Sigmoid colon (tissue), 7 donors: ENCODE measurements at places on chromosomes 2 and 18. TPM values are rescaled to one million over a fixed set of nuclear protein-coding genes. Genes with fewer than 3 reads are reported as not detected.

DNA sequence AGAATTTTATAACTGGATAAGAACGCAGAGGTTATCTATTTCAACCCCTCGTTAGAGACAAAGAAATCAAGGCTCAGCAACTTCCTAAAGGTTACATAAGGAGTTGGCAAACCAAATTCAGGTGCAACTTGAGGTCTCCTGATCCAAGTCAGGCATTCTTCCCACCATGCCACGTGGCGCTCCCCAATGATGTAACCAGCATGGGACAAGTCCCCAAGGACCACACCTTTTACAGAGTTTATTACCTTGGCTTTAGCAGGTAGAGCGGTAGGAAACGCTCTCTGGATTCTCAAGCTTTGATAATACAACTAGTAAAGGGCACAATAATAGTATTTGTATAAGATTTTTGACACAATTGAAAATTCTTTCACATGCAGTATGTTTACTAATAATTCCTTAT is 26.7 kb upstream of the MBOAT2 start:
- no peak overlapping the region for H3K27ac ChIP-seq
- no peak for DNase-seq
- no peaks in the 10 kb centered on the region for H3K4me1 ChIP-seq
- H3K4me3 ChIP-seq: no peak overlapping the region

DNA sequence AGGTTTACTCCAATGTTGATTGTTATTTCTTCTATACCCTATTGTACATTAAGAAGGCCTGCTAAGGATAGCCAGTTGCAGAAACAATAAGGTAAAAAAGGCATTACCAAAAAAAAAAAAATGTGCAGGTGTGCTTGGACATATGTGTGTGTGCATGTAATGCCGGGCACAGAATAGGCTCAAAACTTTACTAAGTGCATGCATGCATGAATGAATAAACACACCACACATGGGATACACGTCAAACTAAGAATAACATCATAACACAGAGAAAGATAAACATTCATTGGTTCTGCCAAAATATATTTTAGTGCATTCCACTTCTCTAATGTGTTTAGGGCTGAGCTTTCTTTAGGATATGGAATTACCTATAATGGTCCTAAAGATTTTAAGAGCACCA is 298.2 kb downstream of the TCF4 start:
- H3K27ac ChIP-seq: no peak overlapping the region
- no peaks in the 10 kb centered on the region for H3K36me3 ChIP-seq
- no peak for DNase-seq
- H3K27me3 ChIP-seq: no peaks in the 10 kb centered on the region
- H3K4me1 ChIP-seq: peaks cover 41% of the 10 kb centered on the region

DNA sequence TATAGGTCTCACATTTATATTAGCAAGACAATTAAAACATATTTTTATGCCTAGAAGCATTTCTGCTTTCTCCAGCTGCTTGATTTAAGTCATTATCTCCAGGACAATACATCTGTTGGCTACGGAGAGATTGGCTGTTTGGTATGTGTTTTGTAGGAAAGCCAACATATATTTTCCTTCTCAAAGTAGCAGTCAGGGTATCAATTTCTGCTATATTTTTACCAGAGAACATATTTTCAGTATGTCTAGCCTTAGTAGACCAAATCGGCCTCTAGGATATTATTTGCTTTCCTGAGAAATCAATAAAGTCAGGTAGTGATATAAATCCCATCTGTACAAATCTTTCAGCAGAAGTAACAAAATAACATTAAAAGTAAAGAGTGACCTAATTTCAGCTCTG is 150.0 kb upstream of the COL3A1 start:
- no peaks in the 10 kb centered on the region for H3K36me3 ChIP-seq
- no peak overlapping the region for H3K27ac ChIP-seq
- no peak for DNase-seq
- H3K4me3 ChIP-seq: no peak overlapping the region

DNA sequence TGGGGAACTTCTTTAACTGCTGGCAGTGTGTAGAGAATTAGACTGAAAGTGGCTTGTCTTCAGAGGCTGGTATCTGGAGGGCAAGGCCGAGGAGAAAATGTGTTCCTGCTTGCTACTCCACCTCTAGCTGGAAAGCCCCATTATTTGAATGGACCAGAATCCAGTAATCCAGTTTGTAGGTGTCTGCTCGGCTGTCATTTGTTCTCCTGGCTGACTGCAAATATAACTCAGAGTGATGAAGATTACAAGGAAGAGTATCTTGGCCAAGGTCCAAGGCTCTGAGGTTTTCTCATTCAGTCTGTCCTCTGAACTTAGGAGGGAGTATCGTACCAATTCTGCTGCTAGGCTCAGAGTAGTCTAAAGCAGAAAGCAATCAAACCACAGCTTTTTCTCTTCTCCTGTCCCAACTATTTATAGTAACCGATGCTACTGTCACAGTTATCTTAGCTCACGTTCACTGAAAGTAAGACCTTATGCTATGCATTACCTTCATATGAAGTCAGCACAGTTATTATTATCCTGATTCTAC is 228.6 kb downstream of the SETBP1 start:
- no peaks in the 10 kb centered on the region for H3K27me3 ChIP-seq
- H3K36me3 ChIP-seq: no peaks in the 10 kb centered on the region
- H3K27ac ChIP-seq: no peak overlapping the region

GRCh38 chr2:23734416-23734815 is 192.5 kb downstream of the ATAD2B start:
- no peaks in the 10 kb centered on the region for H3K4me1 ChIP-seq

DNA sequence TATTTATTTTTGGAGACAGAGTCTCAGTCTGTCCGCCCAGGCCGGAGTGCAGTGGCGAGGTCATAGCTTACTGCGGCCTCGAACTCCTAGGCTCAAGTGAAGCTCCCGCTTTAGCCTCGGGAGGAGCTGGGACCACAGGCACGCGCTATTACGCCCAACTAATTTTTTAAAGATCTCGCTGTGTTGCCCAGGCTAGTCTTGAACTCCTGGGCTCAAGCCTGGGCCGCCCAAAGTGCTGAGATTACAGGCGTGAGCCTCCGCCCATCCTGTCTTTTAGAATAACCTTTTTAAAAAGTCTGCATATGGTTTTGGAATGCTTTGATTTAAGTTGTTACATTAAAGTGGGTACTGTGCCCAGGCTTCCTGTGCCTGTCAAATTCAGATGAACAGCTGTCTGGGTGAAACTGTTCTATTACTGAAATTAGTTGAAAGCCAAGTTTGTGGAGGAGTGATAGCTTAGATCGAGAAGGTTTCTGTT is 944 bp downstream of the RAB3GAP1 start:
- H3K36me3 ChIP-seq: no peaks in the 10 kb centered on the region
- no peaks in the 10 kb centered on the region for H3K4me1 ChIP-seq
- no peaks in the 10 kb centered on the region for H3K27me3 ChIP-seq
- no peak for DNase-seq
- H3K27ac ChIP-seq: peak overlapping the region; percentile 91

- no peak for DNase-seq
- H3K27me3 ChIP-seq: no peaks in the 10 kb centered on the region
- H3K4me1 ChIP-seq: peaks cover 41% of the 10 kb centered on the region
- H3K4me3 ChIP-seq: no peak overlapping the region
- peaks cover 20% of the 10 kb centered on the region for H3K36me3 ChIP-seq
Observed at GRCh38 chr18:55268151-55268601, 308.9 kb upstream of the CCDC68 start.

DNA sequence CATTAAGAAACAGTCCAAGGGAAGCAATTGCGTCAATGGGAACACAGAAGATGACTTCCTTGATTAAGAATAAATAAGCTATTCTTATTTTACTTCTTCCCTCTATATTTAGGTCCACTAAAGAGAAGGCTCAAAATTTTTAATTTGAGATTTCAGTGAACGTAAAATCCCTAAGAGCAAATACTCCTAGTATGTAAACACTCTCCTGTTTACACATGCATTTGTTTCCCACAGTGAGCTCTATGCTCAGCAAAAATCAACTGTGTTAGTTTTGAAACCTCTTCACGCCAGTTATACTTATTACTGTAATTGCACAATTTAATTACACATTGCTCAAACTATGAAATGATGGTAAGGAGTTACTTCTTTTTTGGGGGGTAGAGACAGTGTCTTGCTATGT is 8.8 kb downstream of the SLC39A6 start:
- H3K27me3 ChIP-seq: no peaks in the 10 kb centered on the region
- H3K27ac ChIP-seq: no peak overlapping the region
- H3K36me3 ChIP-seq: peaks cover 7% of the 10 kb centered on the region
- H3K4me3 ChIP-seq: no peak overlapping the region
- H3K4me1 ChIP-seq: no peaks in the 10 kb centered on the region
- no peak for DNase-seq

DNA sequence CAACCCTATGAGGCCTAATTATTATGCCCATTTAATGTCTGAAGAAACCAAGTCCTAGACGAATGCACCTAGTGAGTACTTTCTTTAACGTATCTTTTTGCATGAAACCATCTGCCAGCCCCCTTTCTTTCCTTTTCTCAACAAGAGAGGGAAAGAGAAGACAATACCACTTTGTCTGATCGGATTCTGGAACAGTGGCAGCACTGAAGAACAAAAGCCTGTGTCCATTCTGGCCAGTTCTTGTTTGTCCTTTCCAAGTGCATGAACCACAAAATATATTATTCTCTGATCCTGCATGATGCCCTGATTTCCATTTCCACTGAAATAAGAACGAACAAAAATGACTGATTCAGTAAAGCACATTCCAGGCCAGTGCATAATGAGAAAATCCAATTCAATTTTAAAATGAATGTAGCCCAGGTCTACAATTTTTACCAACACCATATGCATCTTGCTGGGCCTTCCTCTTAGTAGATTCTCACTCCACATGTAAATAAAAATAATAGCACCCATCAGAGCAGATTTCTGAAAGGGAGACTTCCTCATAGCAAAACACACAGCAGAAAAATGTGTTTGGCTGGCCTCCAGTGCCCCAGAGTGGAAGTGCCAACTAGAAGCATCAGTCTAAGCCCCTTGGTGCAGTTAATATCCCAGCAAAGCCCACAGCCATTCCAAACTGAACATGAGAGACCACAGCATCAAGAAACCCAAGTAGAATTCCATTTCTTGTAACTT is 422.6 kb upstream of the ID2 start:
- no peaks in the 10 kb centered on the region for H3K27me3 ChIP-seq
- no peaks in the 10 kb centered on the region for H3K36me3 ChIP-seq
- no peak overlapping the region for H3K27ac ChIP-seq
- H3K4me3 ChIP-seq: no peak overlapping the region
- H3K4me1 ChIP-seq: no peaks in the 10 kb centered on the region

GRCh38 chr2:97673915-97674283 is 4.4 kb downstream of the C2orf92 start:
- H3K36me3 ChIP-seq: no peaks in the 10 kb centered on the region
- H3K27me3 ChIP-seq: no peaks in the 10 kb centered on the region
- no peaks in the 10 kb centered on the region for H3K4me1 ChIP-seq
- DNase-seq: no peak

DNA sequence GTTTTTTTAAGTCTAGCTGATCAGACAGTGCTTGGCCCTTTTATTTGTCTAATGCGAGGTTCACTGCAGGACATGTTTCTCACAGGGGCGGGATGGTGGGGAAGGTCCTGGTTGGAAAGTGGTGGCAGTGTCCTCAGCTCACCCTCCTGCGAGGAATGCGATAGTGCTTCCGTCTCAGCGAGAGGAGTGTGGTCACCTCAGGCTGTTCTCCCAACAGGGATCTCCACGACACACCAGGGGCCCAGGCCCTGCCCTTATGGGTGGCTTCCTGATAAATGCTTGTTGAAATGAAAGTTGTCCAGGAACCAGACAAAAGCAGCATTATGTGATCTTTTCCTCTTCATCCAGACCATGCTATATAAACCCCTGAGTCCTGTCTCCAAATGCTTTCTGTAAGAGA is 70.1 kb downstream of the BOLA3 start:
- H3K4me1 ChIP-seq: no peaks in the 10 kb centered on the region
- no peak overlapping the region for H3K27ac ChIP-seq
- peaks cover under 1% of the 10 kb centered on the region for H3K36me3 ChIP-seq
- DNase-seq: no peak
- no peaks in the 10 kb centered on the region for H3K27me3 ChIP-seq

- H3K36me3 ChIP-seq: no peaks in the 10 kb centered on the region
- no peak overlapping the region for H3K27ac ChIP-seq
- H3K4me1 ChIP-seq: no peaks in the 10 kb centered on the region
- no peak for DNase-seq
Observed at GRCh38 chr2:139045524-139045923, 265.3 kb upstream of the NXPH2 start.

DNA sequence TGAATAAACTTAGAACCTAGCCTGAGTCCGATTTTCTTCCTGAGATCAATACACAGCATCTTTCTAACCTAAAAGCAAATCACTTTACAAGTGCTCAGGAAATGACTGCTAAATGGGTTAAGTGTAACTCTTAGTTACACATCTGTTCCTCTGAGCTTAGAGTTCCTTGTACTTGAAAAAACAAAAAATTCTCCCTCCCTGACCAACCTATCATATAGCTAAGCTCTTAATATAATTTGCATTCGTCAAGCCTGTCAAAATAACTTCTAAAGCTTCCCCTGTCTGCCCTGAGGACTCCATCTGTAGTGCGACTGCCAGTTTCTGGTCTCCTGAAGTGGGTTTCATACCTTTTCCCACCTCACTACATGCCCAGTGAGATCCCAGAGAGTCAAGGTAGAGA is 190.4 kb downstream of the NCK2 start:
- DNase-seq: no peak
- no peaks in the 10 kb centered on the region for H3K27me3 ChIP-seq
- peak overlapping the region; percentile 12 for H3K27ac ChIP-seq
- H3K4me3 ChIP-seq: no peak overlapping the region
- H3K4me1 ChIP-seq: no peaks in the 10 kb centered on the region

GRCh38 chr2:175836361-175836760 is 165.7 kb downstream of the LNPK start:
- DNase-seq: no peak
- no peaks in the 10 kb centered on the region for H3K27me3 ChIP-seq
- peaks cover 17% of the 10 kb centered on the region for H3K4me1 ChIP-seq
- H3K36me3 ChIP-seq: no peaks in the 10 kb centered on the region
- H3K27ac ChIP-seq: peak overlapping the region; percentile 73

The TXNDC2 gene
- polyA plus RNA-seq: not detected

The VWC2L gene
- polyA plus RNA-seq: not detected

- peaks cover 51% of the 10 kb centered on the region for H3K4me1 ChIP-seq
- H3K4me3 ChIP-seq: peak overlapping the region; percentile 90
- no peaks in the 10 kb centered on the region for H3K27me3 ChIP-seq
- H3K27ac ChIP-seq: peak overlapping the region; percentile 90
Observed at GRCh38 chr2:99338029-99338585, 918 bp downstream of the EIF5B start.

The CACNB4 gene
- 0.23 TPM for polyA plus RNA-seq

DNA sequence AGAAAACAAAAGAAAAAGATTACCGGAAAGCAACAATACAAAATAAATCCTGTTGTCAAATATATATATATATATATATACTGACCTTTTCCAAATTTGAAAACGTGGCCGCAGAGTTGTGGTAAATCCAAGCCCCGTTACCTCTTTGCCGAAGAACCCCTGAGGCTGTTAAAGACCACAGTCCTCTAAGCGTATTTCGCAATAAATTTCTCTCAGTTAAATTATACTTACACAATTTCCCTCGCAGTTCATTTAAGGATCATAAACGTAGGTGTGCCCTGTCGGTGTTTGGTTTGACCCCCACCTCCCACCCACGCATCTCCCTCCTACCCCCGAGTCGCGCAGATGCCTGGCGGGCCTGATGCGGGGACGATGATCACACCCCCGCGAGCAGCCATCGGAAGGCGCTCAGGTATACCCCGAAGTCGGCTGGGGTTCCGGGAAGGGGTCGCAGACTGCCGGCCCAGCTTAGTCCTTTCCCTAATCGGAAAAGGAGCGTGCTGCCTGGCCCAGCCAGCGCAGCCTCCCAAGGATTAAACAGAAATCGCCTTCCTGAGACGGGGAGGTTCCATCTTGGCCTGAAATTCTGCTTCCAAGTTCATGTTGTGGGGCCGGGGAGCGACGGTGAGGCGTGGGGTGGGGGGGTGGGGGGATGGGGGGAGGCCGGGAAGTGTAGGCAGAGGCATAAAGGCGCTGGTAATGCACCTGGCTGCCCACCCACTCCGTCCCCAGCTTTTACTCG is 2.9 kb upstream of the MEIS1 start:
- no peaks in the 10 kb centered on the region for H3K36me3 ChIP-seq
- peak overlapping the region; percentile 87 for H3K4me3 ChIP-seq
- H3K4me1 ChIP-seq: no peaks in the 10 kb centered on the region
- H3K27me3 ChIP-seq: no peaks in the 10 kb centered on the region

The DCC gene
- polyA plus RNA-seq: 0.04 TPM
